ENCODE measurements at places on chromosomes 6 and 20. TPM values are rescaled to one million over a fixed set of nuclear protein-coding genes. Genes with fewer than 3 reads are reported as not detected.

DNA sequence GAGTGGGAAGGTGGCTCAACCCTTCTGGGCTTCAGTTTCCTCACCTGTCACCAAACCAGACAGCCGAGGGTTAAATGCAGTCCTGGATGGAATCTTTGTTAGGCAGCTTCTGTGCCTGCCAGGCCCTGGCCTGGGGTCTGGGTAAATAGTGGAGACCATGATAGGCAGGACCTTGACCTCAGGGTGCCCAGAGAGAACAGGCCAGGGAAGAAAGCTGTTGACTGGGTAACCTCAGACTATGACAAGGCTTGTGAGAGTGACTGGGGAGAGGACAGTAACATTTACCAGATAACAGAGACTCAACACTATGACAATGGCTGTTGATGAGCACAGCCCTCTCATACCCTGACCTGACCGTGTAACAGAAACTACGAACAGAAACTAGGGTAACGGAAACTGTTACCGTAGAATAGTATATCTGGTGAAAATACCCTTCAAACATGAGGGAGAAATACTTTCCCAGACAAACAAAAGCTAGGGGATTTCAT is 218.3 kb downstream of the PREX1 start:
- DNase-seq, result no peak

Gene FAM217B
- 37.9 TPM for total RNA-seq

Gene GABRR1
- not detected for total RNA-seq

- no peak for DNase-seq
These were observed 127.6 kb downstream of the SYNDIG1 start for GRCh38 chr20:24597051-24597450.

DNA sequence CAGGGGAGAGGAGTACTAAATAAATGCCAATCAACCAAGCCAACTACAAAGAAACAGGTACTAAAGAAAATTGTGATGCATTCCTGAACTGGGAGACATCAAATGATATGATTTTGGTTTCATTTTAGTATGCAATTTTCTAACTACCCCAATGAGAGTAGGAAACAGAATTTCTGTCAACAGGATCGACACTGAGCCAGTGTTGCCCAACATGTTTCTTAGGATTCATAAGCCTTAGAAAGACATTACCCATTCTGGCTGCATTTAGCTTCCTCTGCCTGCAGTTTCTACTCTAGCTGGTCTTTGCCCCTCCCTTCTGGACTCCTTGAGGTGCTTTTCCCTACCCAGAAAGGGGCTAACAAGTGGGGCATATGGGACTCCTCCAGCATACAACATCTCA is 49.8 kb downstream of the KCTD20 start:
- DNase-seq, result no peak

Gene ECT2L
- 0.70 TPM for total RNA-seq

DNA sequence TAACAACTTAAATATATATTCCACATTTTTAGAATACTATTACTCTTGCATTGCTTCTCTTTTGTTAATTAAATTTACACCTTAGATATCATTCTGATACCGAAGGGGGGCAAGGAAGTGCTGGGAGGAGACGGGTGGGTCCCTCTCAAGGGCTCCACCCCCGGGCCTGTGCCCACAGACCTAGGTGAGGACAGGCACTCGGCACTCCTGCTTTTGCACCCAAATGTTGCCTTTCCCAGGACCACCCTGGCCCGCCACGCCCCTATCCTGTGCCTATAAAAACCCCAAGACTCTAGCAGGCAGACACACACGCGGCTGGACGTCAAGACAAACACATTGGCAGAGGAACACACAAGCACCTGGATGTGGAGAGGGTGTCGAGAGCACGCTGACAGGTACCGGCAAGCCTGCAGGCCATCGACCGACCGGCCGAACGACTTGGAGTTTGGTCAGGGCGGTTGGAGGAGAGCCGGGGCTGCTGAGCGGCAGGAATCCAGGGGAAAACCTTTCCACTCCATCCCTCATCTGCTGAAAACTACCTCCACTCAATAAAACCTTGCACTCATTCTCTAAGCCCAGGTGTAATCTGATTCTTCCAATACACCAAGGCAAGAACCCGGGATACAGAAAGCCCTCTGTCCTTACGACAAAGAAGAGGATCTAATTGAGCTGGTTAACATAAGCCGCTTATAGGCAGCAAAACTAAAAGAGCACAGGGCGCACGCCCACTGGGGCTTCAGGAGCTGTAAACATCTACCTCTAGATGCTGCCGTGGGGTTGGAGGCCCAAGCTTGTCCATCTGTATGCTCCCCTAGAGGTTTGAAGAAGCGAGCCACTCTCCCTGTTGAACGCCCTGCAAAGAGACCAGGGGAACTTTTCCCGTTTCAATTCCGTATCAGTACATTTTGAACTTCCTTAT is 197.4 kb upstream of the PRSS16 start:
- no peak for DNase-seq

- peak; percentile 74 for DNase-seq
These were observed at the start of gene BPI for GRCh38 chr20:38303908-38304379. TSS of gene BPI (plus strand) at chr20:38304156. CDS start at chr20:38304224, 68 bp downstream.

GRCh38 chr6:140660295-140660694 is 1285.8 kb upstream of the CITED2 start:
- no peak for DNase-seq

- no peak for DNase-seq
These were observed 12.7 kb upstream of the PRELID3B start for GRCh38 chr20:59055302-59055701.

- no peak for DNase-seq
These were observed 307.0 kb upstream of the PRDM1 start for GRCh38 chr6:105779110-105779509.

Gene CFAP206
- total RNA-seq, result not detected

DNA sequence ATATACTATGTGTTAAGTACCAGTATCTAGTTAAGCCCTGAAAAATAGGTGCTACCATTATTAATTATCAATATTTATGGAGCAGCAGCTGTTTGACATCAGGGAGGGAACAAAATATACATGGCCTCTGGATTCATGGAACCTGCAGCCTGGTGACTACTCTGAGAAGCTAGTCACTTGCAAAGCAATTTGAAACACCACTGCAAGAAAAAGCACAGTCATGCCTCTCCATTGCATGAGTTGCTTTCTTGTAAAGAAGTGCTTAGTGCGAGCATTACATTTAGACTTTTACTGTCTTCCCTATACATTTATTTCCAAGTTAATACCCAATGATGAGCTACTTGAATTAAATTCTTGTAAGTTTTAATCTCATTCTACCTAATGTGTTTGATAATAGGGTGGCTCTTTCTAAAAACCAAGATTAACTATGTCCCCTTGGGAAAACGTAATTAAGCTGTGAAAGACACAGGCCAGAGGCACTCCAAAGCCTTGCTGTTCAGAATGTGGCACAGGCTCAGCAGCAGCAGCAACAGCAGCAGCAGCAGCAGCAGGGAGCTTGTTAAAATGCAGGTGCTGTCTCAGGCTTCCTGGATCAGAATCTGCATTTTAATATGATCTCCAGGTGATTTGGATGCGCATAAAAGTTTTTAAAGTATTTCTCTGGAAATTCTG is 83.6 kb downstream of the PFDN4 start:
- DNase-seq, result no peak

GRCh38 chr20:24100370-24101011 is 111.9 kb upstream of the GGTLC1 start:
- DNase-seq, result no peak

Gene OPN5
- not detected for total RNA-seq

DNA sequence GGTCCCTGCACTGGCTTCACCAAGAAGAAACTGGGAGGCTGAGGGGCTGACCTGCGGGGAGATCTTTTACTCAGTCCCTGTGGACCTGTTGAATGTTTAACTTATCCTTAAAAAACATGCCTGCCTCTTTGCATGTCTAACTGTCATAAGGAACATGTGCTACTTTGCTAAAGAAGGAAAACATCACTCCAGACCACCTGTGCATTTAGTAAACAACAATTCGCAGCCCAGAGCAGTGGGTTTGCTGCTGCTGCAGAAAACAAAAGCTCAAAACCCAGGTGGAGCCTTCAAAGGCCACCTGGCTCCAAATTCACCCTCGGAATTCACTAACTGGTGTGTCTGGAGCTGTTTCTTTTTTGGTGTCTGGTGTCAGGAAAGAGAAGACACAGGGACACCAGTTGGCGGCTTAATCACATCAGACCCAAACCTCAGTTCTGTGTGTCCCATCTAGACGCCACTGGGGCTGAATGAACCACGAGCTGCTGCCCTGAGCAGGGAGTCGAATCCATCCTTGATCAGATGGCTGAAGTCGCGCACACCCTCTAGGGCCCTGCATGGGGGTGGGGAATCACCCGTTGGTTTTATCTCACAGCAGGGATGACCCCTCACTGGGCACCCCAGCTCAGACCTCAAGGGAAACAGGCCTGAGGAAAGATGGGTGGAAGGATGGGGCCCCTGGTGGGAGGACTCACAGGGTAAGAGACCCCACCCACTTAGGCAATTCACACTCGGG is 344.3 kb downstream of the PREX1 start:
- DNase-seq, result no peak

DNA sequence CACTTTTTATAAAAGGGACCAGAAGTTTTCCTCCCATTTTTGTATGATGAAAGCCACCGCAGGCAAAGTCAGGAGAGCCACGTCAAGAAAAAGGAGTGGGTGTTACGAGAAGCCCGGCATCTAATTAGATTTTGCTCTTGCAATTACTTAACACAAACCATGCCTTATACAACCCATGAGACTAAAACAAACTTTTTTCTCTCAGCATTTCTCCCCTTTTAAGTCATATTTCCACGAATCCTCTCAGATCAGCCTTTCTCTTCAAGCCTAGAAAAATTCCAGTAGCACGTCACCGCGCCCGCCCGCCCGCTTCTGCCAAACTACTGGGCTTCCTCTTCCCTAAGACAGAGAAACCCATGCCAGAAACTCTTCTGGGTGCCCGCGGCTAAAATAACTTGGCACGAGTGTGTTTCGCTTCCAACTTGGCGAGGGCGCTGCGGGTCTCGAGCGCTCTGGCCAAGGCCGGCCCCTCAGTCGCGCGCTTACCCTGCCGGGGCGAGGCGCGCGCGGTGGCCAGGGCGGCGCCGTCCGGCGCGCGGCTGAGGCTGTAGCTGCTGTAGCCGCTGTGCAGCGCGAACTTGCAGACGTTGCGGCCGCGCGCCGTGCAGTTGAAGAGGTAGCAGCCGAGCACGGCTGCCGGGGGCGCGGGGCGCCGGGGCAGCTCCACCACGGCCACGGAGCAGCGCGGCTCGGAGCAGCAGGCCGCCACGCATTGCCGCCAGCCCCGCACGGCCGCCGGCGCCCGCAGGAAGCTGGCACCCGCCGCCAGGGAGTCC is 1.0 kb downstream of the LRP11 start:
- DNase-seq, result peak; percentile 86

- no peak for DNase-seq
These were observed 23.5 kb downstream of the RUNX2 start for GRCh38 chr6:45351667-45352066.

Gene TDRD6
- total RNA-seq, result 0.32 TPM

GRCh38 chr6:51805517-51805916 is 281.9 kb downstream of the PKHD1 start:
- no peak for DNase-seq

Gene PLCB4
- 27.4 TPM for total RNA-seq

All from Right ventricle myocardium superior (tissue), 1 donor.